Uterine smooth muscle cell (primary cell): ENCODE measurements at places on chromosomes 13 and 19. TPM values are rescaled to one million over a fixed set of nuclear protein-coding genes. Genes with fewer than 3 reads are reported as not detected.

The PRTN3 gene
- total RNA-seq = not detected in 2 replicates

The ZNF805 gene
- 20.7 and 36.6 TPM in 2 replicates for total RNA-seq

The CACNG7 gene
- total RNA-seq = 0.12 TPM in 1 of 2 replicates, not detected in the other

The CGB2 gene
- total RNA-seq = not detected in 2 replicates

The ZIC2 gene
- total RNA-seq = not detected in 2 replicates

The GFY gene
- 0.11 TPM in 1 of 2 replicates, not detected in the other for total RNA-seq

The SYNGR4 gene
- not detected in 2 replicates for total RNA-seq

The RFPL4AL1 gene
- not detected in 2 replicates for total RNA-seq

The PLK5 gene
- not detected in 2 replicates for total RNA-seq

The CYP2A6 gene
- not detected in 2 replicates for total RNA-seq

The GPR12 gene
- total RNA-seq = not detected in 2 replicates

The LILRA5 gene
- not detected in 2 replicates for total RNA-seq

The ZNF99 gene
- total RNA-seq = under 0.01 TPM in 1 of 2 replicates, not detected in the other

The KLF1 gene
- total RNA-seq = not detected in 2 replicates

The IL17D gene
- total RNA-seq = 1.00 and 1.4 TPM in 2 replicates

The PNMA8B gene
- total RNA-seq = 0.44 and 1.00 TPM in 2 replicates

The ZNF471 gene
- 2.3 and 4.4 TPM in 2 replicates for total RNA-seq

The DACH1 gene
- total RNA-seq = 0.37 and 1.00 TPM in 2 replicates

The ELSPBP1 gene
- total RNA-seq = not detected in 2 replicates

The KLK1 gene
- not detected in 2 replicates for total RNA-seq

The VAV1 gene
- not detected in 2 replicates for total RNA-seq

The ALKBH7 gene
- 27.4 and 27.7 TPM in 2 replicates for total RNA-seq

The BORCS8 gene
- total RNA-seq = 13.0 and 22.6 TPM in 2 replicates

The TYROBP gene
- not detected in 2 replicates for total RNA-seq

The GPX4 gene
- 165 and 232 TPM in 2 replicates for total RNA-seq

The HSD17B14 gene
- 6.0 and 16.1 TPM in 2 replicates for total RNA-seq

The TMEM59L gene
- total RNA-seq = 0.11 and 0.37 TPM in 2 replicates

The GJB6 gene
- not detected in 2 replicates for total RNA-seq

The KLK11 gene
- total RNA-seq = not detected in 2 replicates

The PCP2 gene
- total RNA-seq = not detected in 2 replicates

The DPF1 gene
- 0.50 and 2.8 TPM in 2 replicates for total RNA-seq
